ENCODE measurements at places on chromosomes 16 and 17. TPM values are rescaled to one million over a fixed set of nuclear protein-coding genes. Genes with fewer than 3 reads are reported as not detected.

Gene C16orf92
- not detected for total RNA-seq

Gene AANAT
- not detected for total RNA-seq

Gene KCNH4
- 1.7 TPM for total RNA-seq

Gene GP1BA
- not detected for total RNA-seq

- H3K27me3 ChIP-seq, result no peaks in the 10 kb centered on the region
- no peak overlapping the region for H3K4me3 ChIP-seq
- peaks cover 37% of the 10 kb centered on the region for H3K36me3 ChIP-seq
- no peak overlapping the region for H3K27ac ChIP-seq
- DNase-seq, result no peak
Observed at GRCh38 chr17:75839942-75840798, 4.0 kb downstream of the UNC13D start.

Measured in CD8-positive, alpha-beta memory T cell (primary cell).